ENCODE measurements at places on chromosomes 12 and 14.

DNA sequence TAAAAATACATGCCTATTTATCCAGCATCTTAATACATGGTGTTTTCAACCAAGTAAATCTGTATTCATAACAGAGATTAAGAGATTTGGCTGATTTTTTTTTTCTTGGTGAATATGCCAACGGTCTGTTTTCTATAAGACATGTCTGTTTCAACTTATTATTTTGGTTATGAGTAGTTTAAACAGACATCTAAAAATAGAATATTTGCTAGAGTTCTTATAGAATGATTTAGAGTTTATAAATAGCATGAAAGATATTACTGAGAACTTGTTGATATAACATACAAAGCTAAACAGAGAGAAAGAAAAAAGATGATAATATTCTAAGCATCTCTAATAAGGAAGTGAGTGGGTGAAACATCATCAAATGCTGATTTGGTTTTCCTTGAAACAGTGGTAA lies 199.9 kb downstream of the CCDC91 start:
- no peak for DNase-seq

DNA sequence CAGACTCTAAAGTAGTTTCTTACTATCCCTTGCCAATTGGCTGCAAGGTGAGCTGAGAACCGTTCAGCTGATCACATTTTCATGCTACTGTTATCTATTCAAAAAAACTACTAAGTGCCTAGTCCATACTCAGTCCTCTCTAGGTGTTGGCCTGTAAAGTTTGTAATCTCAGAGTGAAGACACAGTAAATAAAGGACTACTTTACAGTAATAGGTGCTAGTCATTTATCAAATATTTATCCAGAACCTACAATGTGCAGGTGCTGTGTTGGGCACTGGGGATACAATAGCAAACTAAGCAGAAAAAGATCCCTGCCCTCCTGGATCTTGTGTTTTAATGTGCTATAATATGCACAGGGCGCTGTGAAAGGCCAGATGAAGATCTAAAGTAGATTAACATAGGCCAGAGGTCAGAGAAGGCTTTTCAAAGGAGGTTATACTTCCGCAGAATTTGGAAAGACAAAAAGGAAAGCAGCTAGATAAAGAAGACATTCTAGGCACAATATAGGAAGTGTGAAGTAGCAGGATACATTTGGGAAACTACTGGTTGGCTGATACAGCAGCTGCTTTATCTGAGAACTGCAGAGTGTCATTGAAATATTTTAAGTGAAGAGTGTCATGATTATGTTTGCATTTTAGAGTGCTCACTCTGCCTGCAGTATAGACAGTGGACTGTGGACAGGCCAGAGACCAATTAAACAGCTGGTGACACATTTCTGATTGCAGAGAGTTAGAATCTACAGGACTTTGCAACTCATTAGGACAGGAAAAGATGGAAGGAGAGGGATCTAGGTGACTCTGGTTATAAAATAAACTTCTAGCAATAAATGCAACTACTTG lies 8.0 kb upstream of the ACTR10 start:
- DNase-seq, result no peak

- no peak for DNase-seq
Observed at GRCh38 chr12:80745851-80746505, 29.3 kb downstream of the MYF5 start.

DNA sequence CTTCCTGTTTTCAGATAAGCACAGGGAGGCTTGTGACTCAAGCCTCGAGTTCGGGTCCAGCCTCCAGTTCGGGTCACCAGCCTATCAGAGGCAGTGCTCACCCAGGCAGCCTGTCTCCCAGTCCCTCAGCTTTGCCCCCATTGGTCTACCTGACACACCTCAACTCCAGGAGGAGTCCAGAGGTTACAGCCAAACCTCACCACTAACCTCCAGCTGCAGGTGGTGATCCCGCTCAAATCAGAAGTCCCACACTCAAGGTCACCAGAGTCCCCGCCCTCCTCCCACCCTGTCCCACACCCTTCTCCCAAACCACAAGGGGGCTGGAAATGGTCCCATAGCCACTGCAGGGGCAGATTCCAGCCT lies 42.1 kb downstream of the KDM2B start:
- DNase-seq, result no peak

- no peak for DNase-seq
Observed at GRCh38 chr12:13436696-13437391, 240.3 kb downstream of the EMP1 start.

- DNase-seq, result no peak
Observed at GRCh38 chr14:89911010-89911919, 43.3 kb downstream of the EFCAB11 start.

- DNase-seq, result no peak
Observed at GRCh38 chr12:59164991-59165718, 244.9 kb upstream of the LRIG3 start.

DNA sequence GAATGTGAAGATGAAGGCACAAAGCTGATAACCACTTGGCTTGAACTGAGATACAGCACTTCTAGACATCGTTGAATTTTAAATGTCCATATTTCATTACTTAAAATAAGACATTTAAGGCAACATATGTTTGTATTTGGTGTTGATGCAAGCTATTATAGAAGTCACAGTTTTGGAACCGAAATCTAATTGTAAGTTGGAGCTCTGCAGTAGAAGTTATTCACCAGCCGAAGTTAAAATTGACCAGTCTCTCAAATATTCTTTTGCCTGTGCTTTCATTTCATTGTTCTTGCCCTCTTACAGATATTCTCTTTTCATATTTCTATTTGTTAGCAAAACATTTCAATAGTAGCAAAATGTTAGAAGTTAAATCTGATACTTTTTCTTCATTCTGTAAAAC lies 332.7 kb downstream of the PDZRN4 start:
- no peak for DNase-seq

DNA sequence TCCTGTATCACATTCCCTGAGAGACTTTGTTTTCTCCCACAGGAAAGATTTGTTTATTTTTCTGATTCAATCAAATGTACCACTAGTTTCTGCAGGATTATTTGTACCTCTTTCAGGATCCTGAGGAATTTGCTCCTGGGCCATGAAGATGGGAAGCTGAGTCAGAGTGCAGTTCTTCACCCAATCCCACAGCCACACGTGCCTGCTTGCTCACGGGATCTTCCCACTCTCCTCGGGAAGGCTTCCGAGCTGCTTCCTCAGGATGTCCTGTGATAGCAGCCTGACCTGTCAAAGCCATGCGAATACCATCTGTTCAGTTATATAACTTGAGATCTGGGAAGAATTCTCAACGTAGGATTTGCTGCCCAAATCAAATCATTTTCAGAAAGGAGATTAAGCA lies 41.8 kb upstream of the HIF1A start:
- no peak for DNase-seq

DNA sequence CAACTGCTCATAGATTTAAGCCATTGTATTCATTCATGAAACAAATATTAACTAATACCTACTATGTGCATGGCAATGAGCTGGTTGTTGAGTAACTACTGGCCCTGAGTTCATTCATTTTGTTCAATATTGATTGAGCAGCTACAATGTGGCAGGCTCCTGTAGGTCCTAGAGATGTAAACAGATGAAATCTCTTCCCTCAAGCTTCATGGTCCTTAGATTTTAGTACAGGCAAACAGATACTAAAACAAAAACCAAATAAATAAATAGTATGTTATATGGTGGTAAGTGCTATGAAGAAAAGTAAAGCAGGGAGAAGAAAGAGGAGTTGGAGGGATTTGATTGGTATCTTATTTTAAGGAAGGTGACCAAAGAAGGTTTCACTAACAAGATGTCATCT lies 77.8 kb downstream of the RERG start:
- DNase-seq, result no peak
